Stimulated activated CD4-positive, alpha-beta T cell treated with anti-CD3 and anti-CD28 coated beads, Interleukin-15, amount 100 ng/mL, for 24 hours (primary cell): ENCODE measurements at places on chromosomes 16 and 17.
A peak's percentile ranks its signal among the peaks of the same experiment; 100 is the strongest.

GRCh38 chr17:74865504-74866197 is 6.0 kb upstream of the GRIN2C start:
- no peak for DNase-seq

- DNase-seq, result no peak
Measured at GRCh38 chr17:61638087-61638486, 47.1 kb upstream of the NACA2 start.

DNA sequence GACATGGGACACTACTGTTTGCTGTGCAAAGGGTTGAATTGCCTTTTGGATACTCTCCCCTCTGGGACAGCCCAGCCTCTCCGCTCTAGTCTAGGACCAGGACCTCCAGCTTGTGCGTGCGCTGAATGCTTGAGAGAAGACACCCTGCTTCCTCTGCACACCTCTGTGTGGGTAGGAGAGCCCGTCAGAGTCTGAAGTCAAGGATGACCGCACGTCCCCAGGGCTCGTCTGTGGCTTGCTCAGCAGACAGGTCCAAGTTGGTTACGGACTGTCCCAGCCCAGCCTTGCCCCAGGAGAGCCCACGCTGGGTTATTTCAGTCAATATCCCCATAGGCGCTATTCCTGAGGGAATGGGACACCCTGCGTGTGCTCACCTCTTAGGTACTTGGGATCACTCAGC is 3.7 kb downstream of the C16orf89 start:
- no peak for DNase-seq

DNA sequence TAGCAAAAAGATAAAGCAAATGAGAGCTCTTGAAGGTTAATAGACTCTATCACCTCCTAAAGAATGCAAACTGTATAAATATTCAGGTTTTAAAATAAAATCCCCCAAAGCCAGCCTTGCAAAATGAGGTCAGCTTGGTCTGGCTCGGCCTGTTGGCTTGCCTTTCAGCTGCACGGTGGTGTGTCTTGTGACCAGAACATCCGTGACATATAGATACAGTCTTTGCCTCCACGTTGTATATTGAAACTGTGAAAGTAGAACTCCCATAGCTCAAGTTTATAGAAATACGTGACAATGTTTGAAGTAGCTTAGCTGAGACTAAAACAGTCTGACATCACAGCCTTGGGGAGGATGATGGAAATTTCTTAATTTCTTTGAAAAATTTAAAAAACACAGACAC is 236.6 kb upstream of the MYOCD start:
- DNase-seq, result no peak

GRCh38 chr16:83661656-83662055 is 146.1 kb upstream of the HSBP1 start:
- no peak for DNase-seq

- no peak for DNase-seq
Measured at GRCh38 chr17:2485970-2486369, 25.7 kb downstream of the METTL16 start.

DNA sequence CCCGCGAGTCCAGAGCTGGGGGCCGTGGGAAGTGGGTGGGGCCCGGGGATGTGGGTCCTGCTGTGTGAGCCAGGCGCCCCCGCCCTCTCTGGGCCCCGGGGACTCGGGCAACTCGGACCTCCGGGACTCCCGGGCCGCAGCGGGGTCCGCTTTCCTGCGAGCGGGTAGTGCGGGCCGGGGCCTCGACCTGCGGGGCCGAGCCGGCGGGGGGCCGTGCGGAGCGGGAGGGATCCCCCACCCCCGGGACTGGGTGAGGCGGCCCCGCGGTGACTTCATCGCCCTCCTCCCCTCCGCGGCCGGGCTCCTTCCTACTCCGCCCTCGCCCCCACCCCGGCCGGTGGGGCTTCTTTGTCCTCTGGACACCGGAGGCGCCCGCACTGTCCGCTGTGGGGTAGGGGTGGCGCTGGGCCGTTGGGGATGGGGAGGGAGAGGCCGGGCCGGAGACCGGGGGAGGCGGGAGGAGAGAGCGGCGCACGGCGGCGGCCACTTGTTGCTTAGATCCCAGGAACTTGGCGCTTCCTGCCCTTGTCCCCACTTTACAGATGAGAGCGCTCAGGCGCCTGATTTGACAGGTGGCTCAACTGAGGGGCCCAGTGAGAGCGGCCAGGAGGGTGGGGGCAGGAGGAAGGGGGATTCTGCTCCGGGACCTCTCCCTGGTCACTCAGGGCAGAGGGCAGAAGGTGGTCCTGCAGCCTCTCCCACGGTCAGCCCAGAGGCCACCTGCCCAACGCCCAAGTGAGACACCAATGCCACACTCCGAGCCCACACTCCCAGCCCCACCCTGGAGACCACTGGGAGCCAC is 874 bp downstream of the CMTM3 start:
- DNase-seq, result peak; percentile 56

DNA sequence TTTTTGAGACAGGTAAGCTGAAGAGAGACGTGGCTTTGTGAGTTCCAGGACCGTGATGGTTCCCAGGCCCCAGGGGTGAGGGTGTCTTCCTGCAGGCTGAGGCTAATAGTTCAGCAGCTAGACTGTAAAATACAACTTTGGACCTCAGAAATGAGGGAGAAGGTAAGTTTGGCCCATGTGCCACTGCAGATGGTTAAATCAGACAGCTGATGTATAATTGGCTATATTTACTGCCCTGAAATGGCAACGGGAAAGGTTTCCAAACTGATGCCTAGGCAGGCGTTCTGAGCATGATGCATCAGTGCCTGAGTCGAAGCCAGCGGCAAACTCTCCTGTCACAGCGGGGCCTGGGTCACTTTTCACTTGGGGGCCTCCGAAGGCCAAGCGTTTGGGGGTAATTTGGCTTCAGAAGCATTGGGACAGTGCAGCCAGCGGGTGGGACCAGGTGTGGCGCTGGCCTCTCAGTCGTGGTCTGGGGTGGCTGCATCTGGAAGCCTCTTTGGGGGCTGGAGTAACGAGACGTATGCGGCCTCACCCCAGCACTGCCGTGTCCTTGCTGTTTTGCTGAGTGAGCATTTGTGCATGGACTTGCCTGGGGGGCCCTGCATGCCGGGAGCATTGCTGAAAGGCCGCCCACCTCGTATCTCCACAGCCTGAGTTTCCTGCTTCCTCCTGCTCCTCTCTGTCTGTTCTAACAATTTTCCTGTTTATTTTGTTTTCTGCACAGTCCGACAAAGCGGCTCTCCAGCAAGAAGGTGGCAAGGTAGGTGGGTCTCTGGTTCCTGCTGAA is 31.2 kb upstream of the CAPN15 start:
- no peak for DNase-seq

GRCh38 chr16:4261557-4262172 is 11.2 kb downstream of the TFAP4 start:
- DNase-seq, result peak; percentile 63
